Renal pelvis (tissue), 12 donors: ENCODE measurements at places on chromosomes 6 and 20. TPM values are rescaled to one million over a fixed set of nuclear protein-coding genes. Genes with fewer than 3 reads are reported as not detected.

GRCh38 chr6:47342824-47343223, 33.1 kb upstream of the TNFRSF21 start:
- DNase-seq = no peak

DNA sequence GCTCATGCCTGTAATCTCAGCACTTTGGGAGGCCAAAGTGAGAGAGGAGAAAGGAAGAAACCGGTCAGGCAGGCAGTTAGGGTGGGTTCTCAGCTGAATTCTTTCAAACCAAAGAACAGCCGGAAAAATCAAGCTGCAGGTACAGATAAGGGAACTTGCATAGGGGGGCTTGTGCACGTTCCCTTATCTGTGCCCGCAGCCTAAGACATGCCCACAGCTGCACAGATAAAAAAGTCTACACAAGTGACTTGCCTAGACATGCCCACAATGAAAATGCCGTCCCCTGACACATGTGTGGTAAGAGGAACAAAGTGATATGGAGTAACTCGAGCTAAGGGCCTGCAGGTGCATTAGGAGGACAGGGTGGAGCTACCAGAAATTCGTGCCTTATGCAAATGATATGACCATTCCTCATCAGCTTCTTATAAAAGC, 175.8 kb upstream of the SALL4 start:
- no peak for DNase-seq

DNA sequence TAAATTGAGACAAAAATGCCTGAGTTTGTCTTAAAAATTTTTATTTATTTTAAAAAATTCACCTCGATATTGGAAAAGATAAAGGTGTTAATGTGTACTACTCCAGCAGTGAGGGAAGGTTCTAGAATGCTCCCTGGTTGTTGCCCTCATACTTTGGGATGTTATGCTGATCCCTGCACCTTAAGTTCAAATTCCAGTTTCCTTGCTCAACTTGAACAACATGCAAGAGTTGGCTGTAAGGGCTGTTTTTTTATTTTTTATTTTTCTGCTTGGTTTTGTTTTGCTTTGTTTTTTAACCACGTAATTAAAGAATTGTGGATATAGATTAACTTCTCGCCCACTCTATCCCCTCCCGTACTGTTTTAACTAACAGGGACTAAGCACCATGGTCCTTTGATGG, 158.7 kb upstream of the CITED2 start:
- DNase-seq = no peak

GRCh38 chr6:109815054-109815453, 124.0 kb downstream of the FIG4 start:
- DNase-seq = no peak

GRCh38 chr6:15464211-15464725, 198.6 kb downstream of the DTNBP1 start:
- DNase-seq = no peak

- no peak for DNase-seq
Measured at GRCh38 chr20:57470666-57471495, 54.1 kb downstream of the CTCFL start.

DNA sequence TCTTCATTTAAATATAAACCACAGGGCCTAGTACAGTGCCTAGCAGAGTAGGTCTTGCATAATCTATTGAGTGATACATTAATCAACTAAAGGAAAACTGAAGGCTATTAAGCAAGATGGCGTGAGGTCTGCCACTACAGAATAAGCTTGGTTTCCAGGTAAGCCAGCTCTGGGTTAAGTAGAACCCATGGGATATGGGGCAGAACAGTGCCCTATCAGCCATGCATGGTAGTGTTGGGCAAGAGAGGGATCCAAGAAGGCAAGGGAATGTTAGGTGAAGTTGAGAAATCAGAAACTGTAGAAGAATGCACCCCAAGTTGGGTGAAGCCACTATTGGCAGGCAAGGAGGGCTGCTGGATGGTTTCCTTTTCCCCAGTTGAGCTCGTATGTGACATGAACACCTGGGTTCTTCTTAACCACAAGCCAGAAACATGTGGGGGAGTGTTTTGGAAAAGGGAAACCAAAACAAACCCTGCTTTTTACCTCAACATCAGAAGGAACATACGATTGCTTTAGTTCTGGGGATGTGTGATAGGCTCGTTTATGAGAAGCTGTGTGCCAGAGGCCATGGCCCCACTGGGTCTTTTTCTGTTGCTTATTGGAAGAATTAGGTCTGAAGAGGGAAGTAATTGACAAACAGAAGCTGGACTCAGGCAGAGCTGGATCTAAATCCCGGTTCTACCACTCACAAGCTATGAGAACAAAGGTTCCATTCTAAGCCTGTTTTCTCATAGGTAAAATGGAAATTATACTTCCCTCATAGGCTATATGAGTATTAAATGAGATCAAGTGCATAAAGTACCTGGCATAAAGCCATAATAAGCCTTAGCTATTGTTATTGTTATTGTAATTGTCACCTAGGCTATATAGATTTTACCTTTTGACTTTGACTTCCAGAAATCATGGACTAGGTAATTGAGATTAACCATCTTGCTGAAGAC, 33.5 kb downstream of the NEDD9 start:
- DNase-seq = no peak

DNA sequence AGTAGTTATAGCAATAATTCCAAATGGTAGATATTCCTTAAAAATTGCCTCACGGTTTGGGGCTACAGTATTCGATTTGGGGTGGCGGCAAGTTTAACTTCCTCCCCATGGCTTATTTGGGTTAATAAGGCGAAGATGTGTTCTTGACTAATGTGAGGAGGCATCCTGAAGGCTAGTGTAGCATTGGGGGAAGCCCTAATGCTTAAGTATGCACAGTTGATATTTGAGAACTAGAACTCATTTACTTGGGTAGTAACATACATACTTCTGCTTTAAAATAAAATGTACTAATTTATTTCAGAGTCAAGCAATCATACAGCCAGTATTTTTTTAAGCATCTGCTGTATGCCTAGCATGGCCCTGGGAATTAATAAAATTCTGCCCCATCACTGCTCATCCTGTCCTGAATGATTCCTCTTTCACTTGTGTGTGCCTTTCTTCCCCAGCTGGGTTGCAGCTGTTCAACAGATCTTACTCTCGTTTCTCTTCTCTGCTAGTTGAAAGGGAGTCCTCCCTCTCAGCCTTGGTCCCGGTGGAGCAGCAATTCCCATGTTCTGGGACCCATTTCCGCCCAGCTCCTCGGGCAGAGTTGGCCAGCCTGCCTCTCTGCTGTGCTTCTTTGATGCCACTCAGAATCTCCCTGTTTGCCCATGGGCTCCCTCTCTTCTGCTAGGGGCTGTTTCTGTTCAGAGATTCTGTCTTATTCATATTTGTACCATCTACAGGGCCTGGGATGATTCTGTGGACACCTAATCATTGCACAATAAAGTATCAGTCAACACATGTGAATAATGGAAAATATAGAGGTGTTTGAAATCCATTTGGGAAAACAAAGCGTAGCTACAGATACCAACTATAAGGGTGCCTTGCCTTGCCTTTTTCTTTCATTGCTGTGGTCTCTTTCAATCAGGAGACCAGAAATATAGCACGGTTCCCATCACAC, 104.8 kb downstream of the ARID1B start:
- no peak for DNase-seq

DNA sequence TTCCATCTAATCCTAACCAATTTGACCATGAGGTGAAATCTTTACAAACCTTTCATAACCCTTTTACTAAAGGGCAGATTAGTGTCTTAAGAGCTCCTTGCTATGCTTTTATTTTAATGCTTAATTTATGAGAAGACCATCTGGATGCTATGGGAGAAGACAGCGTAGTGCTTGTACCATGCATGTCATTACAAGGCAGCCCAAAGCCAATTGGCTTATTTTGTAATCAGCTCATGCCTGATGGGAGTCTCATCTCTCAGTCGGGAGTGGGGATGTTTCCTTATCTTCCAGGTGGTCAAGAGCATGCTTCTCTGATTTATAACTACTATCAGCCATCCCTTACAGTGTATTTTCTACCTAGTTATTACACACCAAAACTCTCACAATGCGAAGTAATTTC, 304.7 kb downstream of the FARS2 start:
- DNase-seq = no peak

DNA sequence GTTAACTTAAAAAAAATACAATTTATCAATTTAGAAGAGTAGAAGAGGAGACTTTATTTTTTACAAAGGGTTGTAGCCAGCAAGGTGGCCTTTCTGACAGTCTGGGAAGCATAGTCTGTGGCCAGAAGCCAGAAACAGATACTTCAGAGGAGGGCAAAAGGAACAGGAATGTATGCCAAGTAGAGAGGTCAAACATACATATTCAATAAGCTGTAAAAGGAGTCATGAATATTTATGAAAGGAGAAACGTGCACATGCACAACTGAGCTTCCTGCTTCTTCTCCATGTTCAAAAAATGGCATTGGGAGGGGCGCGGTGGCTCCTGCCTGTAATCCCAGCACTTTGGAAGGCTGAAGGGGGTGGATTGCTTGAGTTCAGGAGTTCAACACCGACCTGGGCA, 43.9 kb upstream of the FAM184A start:
- DNase-seq = no peak

DNA sequence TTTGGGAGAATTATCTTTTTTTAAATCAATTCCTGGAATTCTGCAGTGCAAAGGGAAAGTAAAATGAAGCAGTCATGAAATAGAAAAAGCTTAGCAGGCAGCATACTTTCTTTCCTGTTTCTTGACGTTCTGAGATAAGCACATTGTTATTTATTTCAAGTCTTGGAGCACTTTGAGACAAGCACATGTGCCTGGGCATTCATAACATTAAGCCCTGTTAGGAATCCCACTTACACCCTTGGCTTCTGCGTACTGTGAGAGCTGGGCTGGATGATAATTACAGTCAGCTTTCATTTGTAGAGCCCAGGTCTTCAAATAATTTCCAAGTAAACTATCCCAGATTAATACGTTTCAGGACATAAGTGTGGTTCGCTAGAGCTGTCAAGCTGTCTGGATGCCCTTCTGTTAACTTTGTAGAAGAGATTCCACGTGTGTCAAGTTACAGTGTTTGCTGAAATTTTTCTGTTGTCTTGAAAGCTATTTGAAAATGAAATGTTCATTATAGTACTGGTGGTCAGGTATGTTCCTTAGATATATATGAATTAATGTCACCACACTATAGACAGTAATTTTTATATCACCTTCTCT, 8.9 kb downstream of the FARS2 start:
- DNase-seq = no peak

DNA sequence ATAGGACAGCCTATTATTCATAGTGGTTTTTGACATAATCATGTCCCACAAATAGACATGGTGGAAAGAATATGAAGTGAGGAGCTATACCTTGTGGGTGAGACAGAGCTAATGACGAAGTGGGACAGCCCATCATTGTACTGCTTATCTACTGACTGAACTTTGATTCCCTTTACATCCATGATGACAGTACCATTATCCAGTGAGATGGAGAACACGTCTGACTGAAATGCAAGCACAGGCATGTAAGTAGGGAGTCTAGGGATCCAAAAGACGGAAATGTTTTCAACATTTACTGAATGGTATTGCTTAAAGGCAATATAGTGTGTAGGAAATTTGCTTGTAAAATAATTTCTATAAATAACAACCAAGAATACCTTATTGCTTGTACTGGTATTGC, 43.5 kb downstream of the FAM229B start:
- no peak for DNase-seq

The CAGE1 gene
- polyA plus RNA-seq = 0.12 TPM

The ADGRF1 gene
- 50.9 TPM for polyA plus RNA-seq

The IL17A gene
- polyA plus RNA-seq = not detected

The FAM209A gene
- polyA plus RNA-seq = 0.26 TPM

The KHDC1 gene
- polyA plus RNA-seq = 10.8 TPM

The PRPH2 gene
- 2.9 TPM for polyA plus RNA-seq

The STMND1 gene
- polyA plus RNA-seq = 0.19 TPM

The FOXC1 gene
- 76.7 TPM for polyA plus RNA-seq

The GSTA4 gene
- 96.9 TPM for polyA plus RNA-seq
